ENCODE measurements at places on chromosomes 2 and 18.

DNA sequence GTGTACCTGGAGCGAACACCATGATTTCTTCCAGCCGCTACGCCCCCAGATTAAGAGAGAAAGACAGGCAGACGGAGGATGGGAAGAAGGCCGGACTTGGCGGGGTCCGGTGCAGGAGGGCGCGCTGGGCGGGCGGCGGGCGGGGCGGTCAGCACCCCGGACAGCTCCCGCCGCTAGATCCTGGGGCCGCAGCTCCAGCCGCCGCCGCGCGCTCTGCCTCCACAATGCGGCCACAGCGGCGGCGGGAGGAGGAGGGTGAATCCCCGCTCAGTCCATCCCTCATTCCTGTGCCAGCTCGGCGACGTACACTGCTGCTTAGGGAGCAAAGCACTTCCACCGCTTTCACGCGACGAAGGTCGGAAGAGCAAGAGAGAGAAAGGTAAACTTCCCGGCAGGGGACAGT, at the start of gene AKAIN1:
AKAIN1 (minus strand) TSS at position 226 of the 403 bp plus-strand sequence; CDS start at position 22, 204 bp downstream.
- no peak for DNase-seq

GRCh38 chr2:26521054-26521912, 43.4 kb upstream of the OTOF start:
- DNase-seq = peak; percentile 37

- no peak for DNase-seq
These were observed 788.4 kb downstream of the LRRTM4 start for GRCh38 chr2:76733736-76734135.

DNA sequence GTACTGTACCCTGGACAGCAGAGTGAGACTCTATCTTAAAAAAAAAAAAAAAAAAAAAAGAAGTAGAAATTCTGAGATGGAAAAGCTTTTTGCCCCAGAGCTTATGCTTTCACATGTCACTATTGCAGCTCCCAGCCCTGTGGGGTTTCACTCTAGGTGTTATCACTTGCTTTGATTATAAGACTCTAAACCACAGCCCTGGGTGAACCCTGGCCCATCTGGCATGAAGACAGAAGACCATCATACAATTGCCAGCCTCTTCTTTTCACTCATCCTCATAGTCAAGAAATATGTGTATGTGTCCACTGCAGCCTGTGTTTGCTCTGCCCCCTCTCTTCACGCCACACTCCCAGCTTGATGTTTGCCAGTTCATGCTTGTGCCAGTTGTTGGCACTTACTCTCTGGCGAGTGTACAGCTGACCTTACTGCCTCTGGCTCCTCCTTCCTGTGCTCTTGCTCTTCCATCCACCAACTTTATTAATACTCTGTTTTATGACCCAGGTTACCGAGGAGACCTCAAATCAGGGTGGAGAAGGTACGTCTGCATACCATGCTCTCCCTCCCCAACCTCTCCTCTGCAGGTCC, 136.7 kb upstream of the NCK2 start:
- DNase-seq = no peak

- no peak for DNase-seq
These were observed 179.6 kb downstream of the ZBTB7C start for GRCh38 chr18:48229552-48229981.

DNA sequence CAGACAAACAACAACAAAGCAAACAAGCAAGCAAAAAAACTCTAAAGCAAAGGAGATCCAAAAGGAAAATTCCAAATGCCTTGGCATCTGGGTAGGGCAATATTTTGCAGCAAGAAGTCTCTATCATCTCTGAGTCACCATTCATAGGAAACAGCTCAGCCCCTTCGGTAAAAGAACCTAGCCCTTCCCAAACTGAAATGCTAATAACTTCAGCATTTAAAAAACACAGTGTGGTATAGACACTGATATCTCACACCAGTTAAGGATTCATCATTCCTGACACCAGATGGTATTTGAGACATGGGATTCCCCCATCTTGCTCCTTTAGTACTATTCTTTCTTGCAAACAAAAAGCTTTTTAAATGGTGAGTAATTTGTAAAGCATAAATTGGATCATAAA, 491.8 kb downstream of the TXNL1 start:
- no peak for DNase-seq

- DNase-seq = peak; percentile 31
These were observed 203.3 kb downstream of the TCF4 start for GRCh38 chr18:55384551-55385275.

GRCh38 chr18:40469851-40470250, 1485.2 kb upstream of the PIK3C3 start:
- no peak for DNase-seq

DNA sequence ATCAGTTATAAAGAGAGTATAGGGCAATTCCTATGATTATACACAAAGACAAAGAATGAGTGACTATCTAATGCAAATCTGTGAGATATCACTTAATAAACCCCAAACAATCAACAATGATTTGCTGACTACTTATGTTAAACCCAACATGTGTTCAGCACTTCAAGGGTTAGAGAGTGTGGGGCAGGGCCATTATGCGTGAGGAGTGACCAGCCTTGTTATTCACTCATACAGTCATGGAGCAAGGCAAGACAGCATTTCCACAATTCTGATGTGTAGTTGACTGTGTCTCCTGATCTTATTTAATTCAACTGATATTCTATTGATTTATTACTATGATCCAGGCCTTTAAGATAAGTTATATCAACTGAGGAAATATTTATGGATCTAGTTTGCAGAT, 251.7 kb downstream of the CYRIA start:
- DNase-seq = no peak

DNA sequence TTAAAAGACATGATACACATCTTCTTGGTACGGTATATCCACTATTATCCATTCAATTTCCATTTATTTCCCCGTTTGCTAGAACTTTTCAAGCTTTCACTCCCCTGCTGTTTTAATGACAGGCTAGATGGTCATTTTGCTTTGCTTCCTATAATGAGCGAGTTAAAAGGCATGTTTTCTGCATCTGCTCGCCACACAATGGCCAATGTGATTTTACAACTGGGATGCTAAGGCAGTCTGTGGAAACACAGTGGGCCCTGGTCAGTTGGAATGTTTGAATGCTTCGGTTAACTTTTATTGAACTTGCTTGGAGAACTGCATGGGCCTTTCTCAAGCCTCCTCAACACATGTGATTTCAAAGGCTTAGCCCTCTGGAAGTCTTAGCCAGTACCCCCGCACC, 48.4 kb upstream of the TNP1 start:
- DNase-seq = no peak

DNA sequence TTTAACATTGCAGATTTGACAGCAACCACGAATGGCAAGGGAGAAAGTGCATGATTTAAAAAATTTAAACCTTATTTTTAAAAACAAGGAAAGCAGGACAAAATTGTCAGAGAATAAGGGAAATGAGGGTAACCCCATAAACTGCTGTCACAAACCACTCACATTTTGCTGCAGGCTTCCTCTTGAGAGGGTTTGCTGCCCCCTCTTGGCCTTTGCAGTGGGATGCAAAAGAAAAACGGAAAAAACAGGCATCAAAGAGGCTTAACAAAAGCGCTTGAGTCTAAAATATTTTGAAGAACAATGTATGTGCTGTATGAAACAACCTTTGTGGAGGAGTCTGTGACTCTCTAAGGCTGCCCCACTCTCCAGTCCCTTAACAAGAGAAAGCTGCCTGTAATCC, 91.6 kb downstream of the TMX3 start:
- peak; percentile 16 for DNase-seq

DNA sequence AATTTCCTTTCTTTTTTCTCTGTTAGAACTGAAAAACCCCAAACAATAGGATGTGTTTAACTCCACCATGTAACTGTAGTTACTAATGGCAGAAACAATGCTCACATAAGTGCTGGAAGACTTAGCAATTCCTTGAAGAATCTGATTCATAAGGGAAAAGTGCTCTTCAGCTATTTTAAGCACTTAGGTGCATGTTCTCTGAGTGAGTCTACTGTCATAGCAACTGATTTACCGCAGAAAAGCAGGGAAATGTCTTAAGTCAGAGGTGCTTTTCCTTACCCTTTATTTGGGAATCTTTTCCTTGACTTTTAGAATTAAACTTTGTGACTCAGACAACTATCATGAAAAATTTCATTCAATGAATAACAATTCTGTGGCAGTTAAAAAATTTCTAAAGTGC, 65.4 kb upstream of the NABP1 start:
- no peak for DNase-seq

GRCh38 chr2:224951723-224952481, 90.4 kb downstream of the DOCK10 start:
- DNase-seq = peak; percentile 50

DNA sequence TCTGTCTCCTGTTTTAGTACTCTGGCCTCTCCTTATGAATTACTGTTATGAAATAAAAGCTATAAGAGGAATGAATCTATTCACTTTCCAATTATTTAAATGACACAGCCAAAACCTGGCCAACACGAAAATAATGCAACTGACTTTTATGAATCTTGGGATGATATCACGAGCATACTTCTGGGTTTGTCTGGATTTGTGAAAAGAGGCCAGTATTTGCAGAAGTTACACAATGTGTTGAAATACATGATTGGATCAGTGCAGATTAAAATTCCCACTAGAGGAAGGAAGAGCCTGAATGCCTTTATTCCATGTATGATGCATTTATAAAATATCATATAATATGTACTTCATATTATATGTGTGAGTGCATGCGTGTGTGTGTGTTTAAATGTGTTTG, 418.2 kb downstream of the GRB14 start:
- DNase-seq = no peak

DNA sequence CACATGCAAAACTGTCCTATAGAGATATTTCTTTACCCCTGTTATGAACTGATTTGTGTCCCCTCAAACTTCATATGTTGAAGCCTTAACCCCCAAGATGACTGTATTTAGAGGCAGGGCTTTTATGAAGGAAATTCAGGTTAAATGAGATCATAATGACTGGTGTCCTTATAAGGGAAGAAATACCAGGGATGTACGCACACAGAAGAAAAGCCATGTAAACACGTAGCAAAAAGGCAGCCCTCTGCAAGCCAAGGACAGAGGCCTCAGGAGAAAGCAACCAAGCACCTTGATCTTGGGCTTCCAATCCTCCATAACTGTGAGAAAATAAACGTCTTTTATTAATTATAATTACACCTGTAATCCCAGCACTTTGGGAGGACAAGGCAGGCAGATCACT, 101.3 kb upstream of the NDUFV2 start:
- DNase-seq = no peak

- no peak for DNase-seq
These were observed 528.1 kb upstream of the DCC start for GRCh38 chr18:51811883-51812282.

GRCh38 chr18:59374128-59374527, 15.1 kb upstream of the LMAN1 start:
- DNase-seq = no peak

- no peak for DNase-seq
These were observed 130.8 kb upstream of the TWIST2 start for GRCh38 chr2:238717084-238717483.

DNA sequence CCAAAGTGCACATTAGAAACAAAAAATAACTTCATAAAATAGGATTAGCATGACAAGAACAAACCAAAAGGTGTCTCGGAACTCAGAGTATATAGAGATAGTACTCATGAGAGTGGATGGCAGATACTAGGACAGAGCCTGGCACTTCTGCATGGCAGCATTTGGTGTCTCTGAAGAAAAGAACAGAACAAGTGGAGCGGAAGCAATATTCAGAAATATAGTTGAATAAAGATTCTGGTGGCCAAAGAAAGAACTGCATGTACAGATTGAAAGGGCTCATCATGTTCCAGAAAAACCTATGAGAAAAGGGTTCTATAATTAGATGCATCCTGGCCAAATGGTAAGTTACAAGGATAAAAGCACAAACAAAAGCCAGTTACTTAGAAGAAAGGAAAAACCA, 90.9 kb downstream of the CCDC138 start:
- no peak for DNase-seq

DNA sequence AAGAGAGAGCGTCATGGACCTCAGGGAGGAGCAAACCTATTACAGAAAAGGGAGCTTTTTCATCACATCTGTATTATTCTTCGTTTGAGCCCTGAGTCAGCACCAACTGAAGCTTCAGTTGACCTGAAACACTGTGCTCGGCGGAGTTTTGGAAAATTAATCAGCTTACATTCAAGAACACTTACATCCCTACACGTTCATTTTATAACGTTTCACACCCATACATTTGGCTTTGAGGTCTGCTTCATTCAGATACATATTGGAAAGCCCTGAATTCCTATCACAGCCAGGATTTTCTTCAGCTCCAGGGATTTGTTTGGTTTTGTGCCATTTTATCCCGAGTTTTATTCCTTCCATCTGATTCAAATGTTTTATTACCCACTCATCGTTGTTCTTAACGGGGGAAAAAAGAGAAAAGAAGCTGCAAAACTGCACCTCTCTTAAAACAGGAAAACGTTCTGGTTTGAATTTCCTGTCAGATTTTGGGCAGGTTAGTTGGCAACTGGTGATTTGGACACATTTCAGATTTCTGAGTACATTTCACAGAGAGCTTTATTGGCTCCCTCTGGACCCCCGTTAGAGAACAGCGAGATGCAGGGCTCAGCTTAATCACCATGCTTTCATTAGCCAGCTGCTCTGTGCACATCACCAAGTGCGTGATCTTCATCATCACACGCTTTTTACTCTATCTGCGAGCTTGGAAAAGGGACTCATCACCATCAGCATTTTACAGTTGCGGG, 88.8 kb downstream of the CDC42EP3 start:
- DNase-seq = no peak

DNA sequence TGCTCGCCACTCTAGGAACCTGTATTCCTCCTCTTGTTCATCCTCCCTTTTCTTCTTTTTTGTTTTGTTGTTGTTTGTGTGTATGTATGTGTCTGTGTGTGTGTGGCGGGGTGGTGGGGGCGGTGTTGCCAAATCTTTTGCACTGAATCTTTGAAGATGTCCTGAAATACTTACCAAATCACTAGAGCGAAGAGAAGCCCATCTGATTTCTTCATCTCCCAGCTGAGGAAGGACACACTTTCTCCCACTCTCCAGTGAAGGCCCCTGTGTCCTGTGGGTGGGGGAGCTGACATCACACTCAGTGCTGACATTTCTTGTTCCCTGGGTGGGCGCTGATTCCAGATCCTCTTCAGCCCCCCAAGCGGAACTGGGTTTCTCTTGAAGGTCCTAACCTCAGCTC, 74.5 kb downstream of the NEDD4L start:
- DNase-seq = no peak

- DNase-seq = no peak
These were observed 69.2 kb upstream of the EDAR start for GRCh38 chr2:109058191-109058632.

DNA sequence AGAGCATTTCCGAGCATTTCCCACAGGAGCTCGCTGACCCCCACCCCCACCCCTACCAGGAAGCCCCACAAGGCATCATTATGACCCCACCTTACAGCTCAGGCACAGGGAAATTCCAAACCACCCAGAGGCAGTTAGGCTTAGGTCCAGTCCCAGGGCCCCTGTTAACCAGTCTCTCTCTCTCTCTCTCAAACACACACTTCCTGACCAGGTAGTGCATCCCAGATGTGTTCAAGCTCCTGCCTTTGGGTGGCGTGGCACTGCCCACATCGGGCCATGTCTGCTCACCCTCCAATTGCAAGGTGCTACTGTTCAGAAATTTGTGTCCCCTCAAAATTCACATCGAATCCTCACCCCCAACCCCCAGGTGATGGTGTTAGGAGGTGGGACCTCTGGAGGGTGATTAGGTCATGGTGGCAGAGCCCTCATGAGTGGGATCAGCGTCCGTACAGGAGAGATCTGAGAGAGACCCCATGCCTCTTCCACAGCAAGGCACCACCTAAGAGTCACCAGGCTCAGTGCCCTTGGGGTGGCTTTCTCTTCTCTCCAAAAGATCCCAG, 8.8 kb downstream of the COPS9 start:
- no peak for DNase-seq

- DNase-seq = no peak
These were observed 87.4 kb upstream of the ITGB6 start for GRCh38 chr2:160287476-160287875.
